ACHN (cell line): ENCODE measurements at places on chromosomes 16 and 17.

GRCh38 chr16:1180549-1181403, 27.9 kb downstream of the CACNA1H start:
- no peak for DNase-seq

DNA sequence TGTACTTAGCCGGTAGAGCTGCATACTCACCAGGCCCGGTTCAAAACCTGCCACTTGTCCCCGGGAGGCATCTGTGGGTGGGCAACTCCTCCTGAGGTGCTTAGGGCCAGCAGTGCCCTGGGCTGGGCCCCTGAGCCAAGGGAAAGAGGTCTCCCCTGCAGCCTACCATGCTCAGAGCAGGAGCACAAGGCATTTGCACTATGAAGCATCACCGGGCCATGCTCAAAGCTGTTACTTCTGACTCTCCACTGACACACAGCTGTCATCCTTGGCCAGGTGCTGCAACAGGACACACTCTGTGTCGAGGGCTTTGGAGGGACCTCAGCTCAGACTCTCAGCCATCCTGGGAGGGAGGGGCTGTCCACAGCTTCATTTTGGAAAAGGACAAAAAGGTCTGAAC, 37.2 kb downstream of the SLC38A8 start:
- DNase-seq = no peak

DNA sequence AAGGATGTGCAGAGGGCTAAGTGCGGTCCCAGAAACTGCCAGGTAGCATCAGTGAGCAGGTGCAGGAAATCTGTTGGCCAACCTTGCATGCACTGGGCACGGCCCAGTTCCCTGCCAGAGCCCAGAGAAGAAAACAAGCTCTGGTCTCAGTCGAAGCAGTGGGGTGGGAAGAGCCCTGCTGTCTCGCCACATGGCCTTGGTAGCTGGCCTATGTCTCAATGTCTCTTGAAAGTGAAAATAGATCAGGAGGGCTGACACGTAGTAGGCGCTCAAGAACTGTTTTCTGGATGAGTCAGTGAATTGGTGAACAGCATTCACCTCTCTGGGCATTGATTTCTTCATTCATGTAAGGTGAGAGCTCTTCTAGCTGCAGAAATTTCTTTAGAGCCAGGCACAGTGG, 90.4 kb downstream of the MARF1 start:
- DNase-seq = no peak

- no peak for DNase-seq
Measured at GRCh38 chr17:50841277-50841948, 6.0 kb downstream of the WFIKKN2 start.

DNA sequence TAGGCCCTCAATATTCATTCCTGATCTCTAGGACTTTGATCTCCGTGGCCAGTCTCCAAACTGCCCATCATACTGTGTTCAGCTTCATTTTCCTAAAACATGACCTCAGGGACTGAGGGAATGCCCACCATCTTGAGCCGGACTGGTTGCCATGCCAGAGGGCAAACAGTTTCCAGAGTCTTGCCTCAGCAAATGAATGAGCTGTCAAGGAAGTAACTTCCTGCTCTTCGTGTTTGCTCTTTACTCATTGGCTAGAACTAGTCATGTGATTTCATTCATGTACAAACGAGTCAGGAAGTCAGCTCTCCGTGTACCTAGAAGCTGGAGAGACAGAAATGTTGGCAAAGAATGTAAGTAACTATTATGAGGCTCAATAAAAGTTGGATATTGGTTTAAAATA, 50.2 kb downstream of the ANKFN1 start:
- DNase-seq = peak; percentile 42

GRCh38 chr16:66703406-66704215, 7.1 kb upstream of the CMTM4 start:
- no peak for DNase-seq

GRCh38 chr16:6856578-6856977, 476.1 kb upstream of the RBFOX1 start:
- DNase-seq = no peak

GRCh38 chr16:30853758-30854157, 40.1 kb downstream of the BCL7C start:
- no peak for DNase-seq

DNA sequence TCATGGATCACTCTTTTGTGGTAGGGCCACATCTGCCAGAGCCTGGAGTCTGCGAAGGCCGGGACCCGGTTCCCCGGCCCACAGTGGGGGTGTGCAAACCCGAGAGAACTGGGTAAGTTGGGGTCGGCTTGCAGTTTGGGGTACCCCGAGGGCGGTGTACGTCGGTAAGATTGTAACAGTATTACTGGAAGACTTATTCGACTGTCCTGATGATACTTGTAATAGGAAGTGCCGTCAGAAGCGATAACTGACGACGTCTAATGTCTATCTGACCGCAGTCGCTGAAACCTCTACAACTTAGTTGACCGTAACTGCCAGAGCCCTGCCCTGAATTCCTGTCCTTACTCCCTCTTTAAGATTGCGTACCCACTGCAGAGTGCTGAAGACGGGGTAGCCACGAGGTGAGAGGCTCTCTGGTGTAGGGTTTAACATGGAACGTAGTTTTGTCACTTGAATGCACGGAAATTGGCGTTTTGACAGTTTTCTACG, 24.0 kb downstream of the TRPV2 start:
- DNase-seq = peak; percentile 41

GRCh38 chr17:9763643-9764042, 27.7 kb downstream of the DHRS7C start:
- DNase-seq = no peak

GRCh38 chr16:88084881-88085280, 133.6 kb downstream of the BANP start:
- no peak for DNase-seq

DNA sequence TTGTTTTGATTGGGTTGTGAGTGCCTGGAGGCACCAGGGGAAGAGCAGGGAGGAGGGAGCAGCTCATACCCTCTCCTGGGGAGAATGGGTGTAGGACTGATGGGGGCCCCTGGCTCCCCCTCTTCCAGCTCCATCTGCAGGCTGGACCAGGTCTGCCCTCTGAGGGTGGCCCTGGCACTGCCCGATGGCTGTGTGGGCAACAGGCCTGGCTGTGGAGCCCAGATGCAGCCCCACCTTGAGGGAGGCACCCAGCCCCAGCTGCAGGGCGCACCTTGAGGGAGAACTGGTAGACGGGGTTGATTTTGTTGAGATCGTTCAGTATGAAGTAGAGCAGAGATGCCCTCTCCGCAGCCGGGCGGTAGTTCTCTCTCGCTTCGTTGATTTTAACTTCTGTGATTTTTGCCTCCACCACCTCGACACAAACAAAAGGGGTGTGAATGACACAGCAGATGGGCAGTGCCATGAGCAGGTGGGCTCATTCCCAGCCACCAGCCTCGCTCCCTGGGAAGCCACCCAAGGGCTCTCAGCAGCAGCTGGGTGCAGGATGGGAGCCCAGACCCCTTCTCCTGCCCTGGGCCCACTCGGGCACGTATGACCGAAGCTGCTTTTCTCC, 71.6 kb downstream of the PGS1 start:
- DNase-seq = no peak

DNA sequence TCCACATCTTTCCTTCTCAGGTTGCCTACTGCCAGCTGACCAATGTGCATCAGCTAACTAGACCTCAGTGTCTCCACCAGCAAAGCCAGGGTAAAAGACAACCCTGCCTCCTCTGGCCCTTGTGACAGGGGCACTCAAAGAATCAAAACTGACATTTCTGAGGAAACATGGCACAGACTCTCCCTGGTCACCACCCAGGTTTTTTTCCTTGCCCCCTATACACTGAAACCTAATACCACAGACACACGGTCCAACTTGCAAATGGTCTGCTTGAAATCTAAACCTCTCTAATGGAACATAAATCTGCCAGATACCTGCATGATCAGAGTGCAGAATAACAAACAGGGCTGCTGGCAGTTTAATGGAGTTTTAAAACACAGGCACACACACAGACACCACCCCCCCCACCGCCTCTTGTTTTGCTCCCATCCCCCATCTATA, 19.5 kb upstream of the CORO6 start:
- DNase-seq = no peak

DNA sequence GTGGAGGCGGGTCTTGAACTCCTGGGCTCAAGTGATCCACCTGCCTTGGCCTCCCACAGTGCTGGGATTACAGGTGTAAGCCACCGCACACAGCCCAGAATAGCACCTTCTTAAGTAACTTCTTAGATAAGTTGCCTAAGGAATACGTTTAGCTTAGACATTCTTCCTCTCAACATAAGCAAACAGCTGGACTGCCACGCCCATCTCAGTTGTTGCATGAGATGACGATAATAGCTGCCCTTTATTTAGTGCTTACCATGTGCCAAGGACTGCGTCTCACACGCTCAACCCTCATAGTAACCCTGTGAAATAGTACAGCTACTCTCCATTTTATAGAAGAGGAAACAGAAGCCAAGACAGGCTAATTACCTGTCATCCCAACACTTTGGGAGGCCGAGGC, 11.8 kb downstream of the HASPIN start:
- DNase-seq = no peak
